ENCODE measurements at places on chromosomes 16 and 17. TPM values are rescaled to one million over a fixed set of nuclear protein-coding genes. Genes with fewer than 3 reads are reported as not detected.

Gene ADAMTS18
- total RNA-seq: not detected

Gene DOK4
- 3.6 TPM for total RNA-seq

Gene TPSG1
- total RNA-seq: not detected

Gene UTS2R
- total RNA-seq: not detected

Gene CD300H
- total RNA-seq: not detected

Gene KRT32
- not detected for total RNA-seq

Gene CDH1
- total RNA-seq: 1.3 TPM
